ENCODE measurements at places on chromosomes 2 and 18. TPM values are rescaled to one million over a fixed set of nuclear protein-coding genes. Genes with fewer than 3 reads are reported as not detected.

DNA sequence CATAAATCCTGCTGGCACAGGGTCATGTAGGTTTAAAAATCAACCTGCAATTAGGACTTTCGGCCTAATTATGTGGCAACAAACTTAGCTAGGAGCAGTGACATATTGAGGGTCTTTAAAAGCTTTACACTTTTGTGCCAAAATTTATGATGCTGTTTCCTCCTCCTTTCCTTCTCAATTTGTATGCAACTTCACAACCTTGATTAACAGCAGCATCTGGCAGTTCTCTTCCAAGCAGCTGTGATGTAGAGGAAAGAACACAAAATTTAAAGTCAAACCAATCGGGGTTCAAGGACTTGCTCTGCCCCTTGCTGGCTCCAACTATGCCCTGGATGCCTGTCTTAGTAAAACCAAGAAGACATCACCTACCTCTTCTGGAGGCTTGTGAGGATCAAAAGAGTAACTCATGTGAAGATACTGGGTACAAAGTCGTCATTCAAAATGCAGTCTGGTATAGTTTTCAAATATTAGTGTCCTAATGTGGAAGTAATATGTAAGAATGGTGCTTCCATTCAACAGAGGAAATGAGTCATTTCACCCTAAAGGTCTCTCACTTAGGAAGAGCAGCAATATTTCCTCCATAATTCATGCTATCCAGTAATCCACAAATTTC is 94.7 kb downstream of the ANKRD44 start:
- H3K4me1 ChIP-seq = no peaks in the 10 kb centered on the region
- no peak overlapping the region for H3K4me3 ChIP-seq
- DNase-seq = no peak
- H3K27ac ChIP-seq = no peak overlapping the region
- H3K27me3 ChIP-seq = no peaks in the 10 kb centered on the region

DNA sequence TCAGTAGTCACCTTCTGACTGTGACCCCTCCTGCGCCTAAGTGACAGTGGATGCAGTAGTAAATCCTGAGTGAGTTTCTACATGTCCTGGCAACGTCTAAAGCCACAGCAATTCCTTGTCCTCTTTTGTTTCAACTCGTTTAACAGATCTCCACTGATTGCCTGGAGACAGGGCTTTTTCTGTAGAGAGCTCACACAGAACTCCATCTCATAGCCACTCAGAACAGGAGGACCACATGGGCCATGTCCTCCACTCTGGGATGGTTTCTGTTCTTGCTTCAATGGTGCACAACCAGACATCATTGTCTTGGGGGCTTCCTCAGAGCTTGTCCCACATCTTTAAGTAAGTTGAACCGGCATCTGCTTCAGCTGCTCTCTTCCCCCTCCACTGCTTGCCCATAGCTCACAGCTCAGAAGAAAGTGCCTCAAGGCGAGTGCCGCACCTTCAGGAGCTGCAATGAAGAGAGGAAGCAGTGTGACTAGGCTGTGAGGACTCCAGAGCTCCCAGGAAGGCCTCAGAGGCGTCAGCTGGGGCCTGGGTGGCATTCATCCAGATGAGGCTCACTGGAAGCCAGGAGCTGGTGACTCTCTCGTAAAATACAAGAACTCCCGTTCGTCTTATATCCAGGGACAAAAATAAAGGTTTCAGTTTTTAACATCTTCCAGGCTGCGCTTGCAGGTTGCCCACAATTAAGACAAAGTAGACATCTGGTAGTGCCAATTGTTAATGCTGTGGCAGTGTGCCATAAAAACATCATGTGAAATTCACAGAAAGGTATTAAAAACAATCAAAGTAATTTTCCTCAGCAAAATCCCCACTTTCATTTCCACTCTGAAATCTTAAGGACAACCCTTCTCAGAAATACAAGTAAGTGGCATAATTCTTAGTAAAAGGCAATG is 37.3 kb downstream of the ST3GAL5 start:
- H3K27ac ChIP-seq = no peak overlapping the region
- DNase-seq = no peak
- H3K4me1 ChIP-seq = no peaks in the 10 kb centered on the region

DNA sequence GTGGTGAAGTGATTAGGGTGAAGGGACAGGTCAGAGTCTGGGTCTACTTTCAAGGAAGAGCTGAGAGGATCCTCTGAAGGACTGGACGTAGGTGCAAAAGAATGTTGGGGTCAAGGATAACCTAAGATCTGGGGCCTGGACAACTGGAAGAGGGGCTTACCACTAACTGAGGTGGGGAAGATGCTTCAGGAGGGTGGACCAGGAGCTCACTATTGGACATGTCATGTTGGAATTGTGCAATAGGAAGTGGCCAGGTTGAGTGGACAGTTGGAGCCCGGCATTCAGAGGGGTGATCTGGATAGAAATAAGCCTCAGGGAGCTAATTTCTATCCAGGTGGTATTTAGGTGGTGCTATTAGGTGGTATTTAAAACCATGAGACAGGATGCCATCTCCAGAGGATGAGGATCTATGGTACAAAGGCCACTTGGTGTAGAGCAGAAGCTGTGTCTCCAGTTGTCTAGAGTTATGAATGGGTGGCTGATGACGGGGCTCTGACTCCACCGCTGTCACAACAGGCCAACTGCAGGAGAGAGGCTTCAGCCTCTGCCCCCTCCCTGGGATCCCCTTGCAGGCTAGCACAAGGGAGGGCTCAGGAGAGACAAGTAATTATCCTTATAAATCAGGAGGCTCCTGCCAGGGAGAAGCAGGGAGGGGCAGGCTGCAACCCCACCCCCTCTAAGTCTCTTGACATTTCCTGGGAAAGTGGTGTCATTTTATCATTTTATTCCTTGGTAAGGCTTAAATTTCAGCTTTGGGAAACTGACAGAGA is 158.0 kb downstream of the SMAD7 start:
- H3K4me3 ChIP-seq = no peak overlapping the region
- no peaks in the 10 kb centered on the region for H3K27me3 ChIP-seq
- H3K4me1 ChIP-seq = no peaks in the 10 kb centered on the region
- DNase-seq = no peak
- no peaks in the 10 kb centered on the region for H3K36me3 ChIP-seq

DNA sequence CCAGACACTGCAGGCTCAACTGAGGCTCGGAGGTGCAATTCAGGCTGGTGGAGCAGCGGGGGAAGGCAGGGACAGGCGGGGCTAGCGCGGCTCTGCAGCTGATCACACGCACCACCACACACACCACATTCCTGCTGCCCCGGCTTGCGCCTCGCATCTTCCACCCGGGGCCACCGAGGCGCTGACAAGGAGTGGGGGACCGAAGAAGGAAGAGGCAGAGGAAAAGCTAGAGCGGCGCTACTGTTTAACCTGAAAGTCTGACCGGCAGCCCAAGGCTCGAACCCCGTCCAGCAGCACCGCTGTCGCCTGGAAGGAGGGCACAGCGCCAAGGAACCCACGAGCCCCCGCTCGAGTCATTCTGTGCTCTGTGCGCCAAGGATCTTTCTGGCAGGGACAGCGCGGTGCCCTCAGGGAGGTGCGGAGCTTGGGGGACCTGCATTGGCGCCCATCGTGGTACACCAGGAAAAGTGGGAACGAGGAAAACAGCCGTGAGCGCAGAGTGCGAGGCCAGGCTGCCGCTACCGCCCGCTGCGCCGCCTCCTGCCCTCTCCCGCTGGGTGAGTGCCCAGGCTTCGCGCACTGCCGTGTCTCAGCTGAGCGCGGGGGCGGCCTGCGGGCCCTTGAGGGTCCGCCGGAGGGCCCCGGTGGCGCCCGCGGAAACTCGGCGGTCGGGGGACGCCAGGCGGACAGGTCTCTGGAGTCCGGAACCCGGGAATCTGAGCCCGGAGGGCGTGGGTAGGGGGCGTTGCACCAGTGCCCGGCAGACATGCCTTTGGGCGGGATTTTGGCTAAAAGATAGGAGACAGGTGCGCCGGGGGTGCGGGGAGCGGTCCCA is 860 bp upstream of the KCNJ3 start:
- H3K4me1 ChIP-seq = peaks cover 7% of the 10 kb centered on the region
- peak; percentile 60 for DNase-seq
- no peaks in the 10 kb centered on the region for H3K36me3 ChIP-seq
- peaks cover 56% of the 10 kb centered on the region for H3K27me3 ChIP-seq
- no peak overlapping the region for H3K27ac ChIP-seq

- H3K27me3 ChIP-seq = no peaks in the 10 kb centered on the region
- no peaks in the 10 kb centered on the region for H3K36me3 ChIP-seq
- H3K4me3 ChIP-seq = no peak overlapping the region
- H3K27ac ChIP-seq = no peak overlapping the region
These were observed 3.2 kb upstream of the GNLY start for GRCh38 chr2:85690932-85691331.

The PDE11A gene
- total RNA-seq = 1.7 TPM

Measured in GM23338 (cell line).